Renal cortical epithelial cell (primary cell): ENCODE measurements at places on chromosomes 16 and 17. TPM values are rescaled to one million over a fixed set of nuclear protein-coding genes. Genes with fewer than 3 reads are reported as not detected.

Gene CTF1
- total RNA-seq = 2.1 and 4.7 TPM in 2 replicates

Gene HEATR3
- total RNA-seq = 21.5 and 46.4 TPM in 2 replicates

Gene VASN
- 10.6 and 47.0 TPM in 2 replicates for total RNA-seq

Gene LRRC46
- 0.45 TPM in 1 of 2 replicates, not detected in the other for total RNA-seq

Gene SULT1A2
- 0.45 TPM in 1 of 2 replicates, not detected in the other for total RNA-seq

Gene SHISA6
- total RNA-seq = not detected in 2 replicates

Gene EPOP
- total RNA-seq = 2.1 and 2.6 TPM in 2 replicates

Gene FBXL19
- 25.7 and 34.3 TPM in 2 replicates for total RNA-seq

GRCh38 chr16:70302745-70303144 is 3.8 kb downstream of the DDX19B start:
- DNase-seq = no peak

DNA sequence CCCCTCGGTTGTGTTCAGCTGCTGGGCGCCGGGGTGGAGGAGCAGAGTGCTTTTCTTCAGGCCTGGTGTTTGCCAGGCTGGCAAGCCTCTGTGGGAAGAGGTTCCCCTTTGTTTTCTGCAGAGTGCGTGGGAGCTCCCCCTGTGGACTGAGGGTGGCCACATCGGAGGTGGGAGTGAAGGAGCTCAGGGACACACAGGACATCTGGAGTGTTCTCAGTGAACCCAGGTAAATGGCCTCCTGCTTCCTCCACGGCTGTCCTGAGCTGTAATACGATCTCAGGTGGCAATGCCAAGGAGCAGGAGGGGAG is 39.2 kb upstream of the IRF8 start:
- no peak for DNase-seq

- peak; percentile 29 for DNase-seq
These were observed 470 bp downstream of the MLYCD start for GRCh38 chr16:83899272-83899897.

DNA sequence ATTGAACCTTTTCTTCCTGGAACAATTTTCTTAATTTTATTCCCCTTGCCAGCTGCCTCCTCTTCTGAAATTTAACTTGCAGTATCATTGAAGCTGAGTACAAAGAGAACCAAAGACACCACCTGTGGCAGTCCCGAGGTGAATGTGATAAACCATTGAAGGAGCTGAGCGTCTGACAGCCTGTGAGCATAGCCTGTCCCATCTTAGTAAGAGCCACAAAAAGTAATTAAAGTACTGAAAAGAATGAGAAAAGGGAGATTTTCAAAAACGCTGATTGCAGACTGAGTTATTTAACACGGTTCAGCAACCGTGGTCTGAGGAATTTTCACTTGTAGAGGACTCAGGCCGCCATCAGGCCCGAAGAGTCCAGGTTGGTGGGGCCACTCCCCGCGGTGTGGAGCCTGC is 27.2 kb upstream of the ST6GALNAC1 start:
- no peak for DNase-seq

GRCh38 chr17:51228161-51228560 is 31.7 kb downstream of the MBTD1 start:
- DNase-seq = peak; percentile 19

DNA sequence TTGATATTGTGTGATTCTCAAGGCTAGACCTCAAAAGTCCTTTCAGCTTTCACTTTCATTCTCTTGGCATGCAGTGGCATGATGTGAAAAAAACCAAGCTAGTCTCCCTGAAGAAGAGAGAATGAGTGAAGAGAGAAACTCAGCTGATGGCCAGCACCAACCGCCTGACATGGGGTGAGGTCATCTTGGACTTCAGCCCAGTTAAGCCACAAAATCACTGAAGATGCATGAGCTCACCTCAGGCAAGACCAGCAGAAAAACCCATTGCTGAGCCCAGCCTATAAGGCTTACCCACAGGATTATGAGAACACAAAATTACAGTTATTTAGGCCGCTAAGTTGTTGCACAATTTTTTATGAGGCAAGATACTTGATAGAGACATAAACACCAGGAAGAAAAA is 496.5 kb downstream of the TOX3 start:
- DNase-seq = peak; percentile 85

DNA sequence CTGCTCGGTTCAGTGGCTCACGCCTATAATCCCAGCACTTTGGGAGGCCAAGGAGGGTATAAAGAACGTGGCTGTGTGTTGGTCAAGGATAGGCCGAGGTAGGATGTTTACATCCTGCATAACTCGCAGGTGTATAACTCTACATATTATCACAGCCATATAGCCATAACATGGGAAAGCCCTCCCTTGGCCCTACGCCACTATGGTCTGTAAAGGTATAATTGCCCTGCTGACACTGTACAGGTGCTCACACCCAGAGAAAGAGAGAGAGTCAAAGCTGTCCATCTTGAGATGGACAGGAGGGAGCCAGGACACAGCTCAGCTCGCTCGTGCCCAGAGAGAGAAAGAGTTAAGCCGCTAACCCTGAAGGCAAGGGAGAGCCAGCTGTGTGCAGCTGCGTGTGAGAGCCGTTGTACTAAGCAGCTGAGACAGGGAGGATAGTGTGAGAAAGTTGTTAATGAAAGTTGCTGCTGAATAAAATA is 30.4 kb upstream of the DHX8 start:
- no peak for DNase-seq

DNA sequence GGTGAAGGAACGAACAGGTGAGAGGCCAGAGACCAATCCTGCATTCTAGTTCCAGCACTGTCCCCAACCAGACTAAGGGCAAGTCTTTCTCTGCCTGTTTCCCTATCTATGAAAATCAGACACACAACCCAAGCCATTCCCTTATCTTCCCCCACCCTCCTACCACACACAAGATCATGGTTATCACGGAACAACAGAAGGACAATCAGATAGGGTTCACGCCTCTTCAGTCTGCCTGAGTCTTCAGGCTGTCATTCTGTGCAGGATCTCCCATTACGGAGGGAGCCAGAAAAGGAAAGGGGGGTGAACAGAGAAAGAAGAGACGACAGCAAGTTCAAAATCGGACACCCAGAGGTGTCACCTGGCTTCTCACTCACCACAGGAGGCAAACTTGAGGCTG is 11.1 kb downstream of the TLE7 start:
- DNase-seq = no peak

GRCh38 chr16:24188021-24188542 is 68.1 kb upstream of the CACNG3 start:
- DNase-seq = no peak

DNA sequence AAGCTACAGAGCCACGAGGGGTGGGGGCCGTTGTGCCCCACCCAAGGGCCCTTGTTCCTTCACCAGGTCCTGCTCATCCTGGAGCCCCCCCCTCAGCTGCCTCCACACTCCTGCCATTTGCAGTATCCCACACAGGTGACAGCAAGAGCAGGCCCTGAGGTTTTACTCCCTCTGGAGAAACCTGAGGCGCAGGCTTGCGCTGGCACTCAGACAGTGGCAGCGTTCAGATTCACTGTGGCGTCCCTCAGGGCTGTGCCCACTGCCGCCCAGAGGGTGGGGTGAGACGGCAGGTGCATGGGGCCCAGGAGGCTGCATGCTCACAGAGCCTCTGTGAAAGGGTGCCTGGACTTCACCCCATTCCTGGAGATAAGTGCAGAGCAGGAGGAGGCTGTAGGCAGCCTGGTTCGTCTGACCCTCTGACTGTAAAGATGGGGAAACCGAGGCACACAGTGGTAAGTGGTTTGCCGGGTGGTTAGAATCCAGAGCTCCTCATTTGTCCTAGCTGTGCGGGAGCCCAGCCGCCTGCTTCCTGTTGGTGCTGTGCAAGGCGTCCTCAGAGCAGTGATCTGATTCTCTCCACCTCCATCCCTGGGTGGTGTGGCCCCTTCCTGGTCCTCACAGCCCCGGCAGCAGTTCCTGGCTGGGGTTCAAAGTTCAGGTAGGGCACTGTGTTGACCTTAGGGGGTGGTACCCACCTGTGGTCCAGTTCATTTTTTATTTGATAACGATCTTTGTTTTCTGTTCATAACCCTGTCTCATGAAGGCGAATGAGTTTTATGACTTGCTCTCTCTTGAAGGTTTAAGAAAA is 1.6 kb downstream of the SPIRE2 start:
- DNase-seq = no peak

- no peak for DNase-seq
These were observed 9.7 kb downstream of the PRR29 start for GRCh38 chr17:64007838-64008282.

DNA sequence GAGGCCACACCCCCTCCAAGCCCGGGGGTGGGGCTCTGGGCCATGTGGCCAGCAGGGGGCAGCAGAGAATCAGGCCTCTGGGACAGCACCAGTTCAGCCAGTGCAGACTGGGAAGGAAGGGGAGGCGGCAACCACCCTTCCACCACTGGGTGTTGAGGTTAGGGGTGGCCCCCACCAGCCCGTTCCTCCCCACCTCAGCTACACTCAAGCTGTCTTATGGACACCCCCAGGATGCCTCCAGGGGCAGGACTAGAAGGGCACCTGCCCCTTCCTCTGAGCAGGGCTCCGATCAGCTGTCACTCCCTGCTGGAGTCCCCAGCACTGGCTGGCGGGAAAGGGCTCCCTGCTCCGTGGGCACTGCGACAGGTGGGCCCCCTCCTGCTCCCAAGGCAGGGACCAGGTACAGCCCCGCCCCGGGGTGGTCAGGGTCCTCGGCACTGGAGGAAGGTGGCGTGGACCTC is 21.8 kb downstream of the KATNB1 start:
- DNase-seq = peak; percentile 44

DNA sequence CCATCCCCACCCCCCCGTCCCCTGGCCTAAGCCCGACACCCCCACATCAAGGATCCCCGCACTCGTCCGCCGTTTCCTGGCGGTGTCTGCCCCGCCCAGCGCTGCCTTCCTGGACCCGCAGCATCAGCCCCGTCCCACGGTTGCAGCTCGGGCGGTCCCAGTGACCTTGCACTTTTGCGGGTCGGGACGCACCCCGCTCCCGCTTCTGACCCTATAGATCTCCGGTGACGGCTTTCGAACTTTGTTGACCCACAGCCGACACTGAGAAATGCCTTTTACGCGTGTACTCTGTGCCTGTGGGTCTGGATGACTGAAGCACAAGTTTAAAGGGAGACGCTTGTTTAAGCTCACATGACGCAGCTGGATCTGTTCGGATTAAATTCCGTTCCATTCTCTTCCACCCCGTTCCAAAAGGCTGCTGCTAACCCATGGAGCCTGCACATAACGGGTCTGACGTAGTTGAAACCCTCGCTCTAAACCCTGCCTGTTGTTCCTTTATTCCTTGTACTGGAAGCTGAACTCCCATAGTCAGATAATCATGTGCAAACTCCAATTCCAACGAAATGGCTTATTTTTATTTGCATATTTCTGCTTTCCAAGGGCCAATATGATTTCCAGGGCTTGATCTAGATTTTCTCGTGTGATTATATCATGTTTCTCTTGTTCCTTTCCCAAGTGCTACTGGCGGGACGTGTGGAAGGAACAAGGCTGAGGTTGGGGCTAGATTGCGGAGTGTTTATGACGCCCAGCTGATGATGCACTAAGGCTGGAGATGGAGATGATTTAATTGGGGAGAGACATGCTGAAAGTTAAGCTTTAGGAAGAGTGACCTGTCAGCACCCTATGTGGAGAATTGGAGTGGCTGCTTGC is 834 bp downstream of the FLYWCH1 start:
- peak; percentile 63 for DNase-seq

DNA sequence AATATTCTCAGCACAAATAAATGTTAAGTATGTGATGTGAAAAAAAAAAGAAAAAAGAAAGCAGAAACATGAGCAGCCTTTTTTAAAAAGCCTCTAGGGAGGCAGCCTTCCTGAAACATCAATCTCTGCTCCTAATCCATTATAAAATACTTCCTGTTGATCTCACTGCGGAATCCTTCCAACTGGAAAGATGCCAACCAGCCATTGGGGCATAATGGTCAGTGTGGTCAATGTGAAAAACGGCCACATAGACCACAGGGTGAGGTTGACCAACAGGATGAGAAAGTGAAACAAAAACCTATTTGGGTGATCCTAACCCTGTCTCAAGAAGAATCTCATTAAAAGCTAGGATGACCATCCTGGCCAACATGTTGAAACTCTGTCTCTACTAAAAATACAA is 26.1 kb upstream of the ABCA8 start:
- peak; percentile 91 for DNase-seq

GRCh38 chr16:29784157-29784556 is 6.1 kb downstream of the ZG16 start:
- DNase-seq = no peak

GRCh38 chr17:63516910-63517824 is 6.0 kb upstream of the KCNH6 start:
- peak; percentile 95 for DNase-seq

DNA sequence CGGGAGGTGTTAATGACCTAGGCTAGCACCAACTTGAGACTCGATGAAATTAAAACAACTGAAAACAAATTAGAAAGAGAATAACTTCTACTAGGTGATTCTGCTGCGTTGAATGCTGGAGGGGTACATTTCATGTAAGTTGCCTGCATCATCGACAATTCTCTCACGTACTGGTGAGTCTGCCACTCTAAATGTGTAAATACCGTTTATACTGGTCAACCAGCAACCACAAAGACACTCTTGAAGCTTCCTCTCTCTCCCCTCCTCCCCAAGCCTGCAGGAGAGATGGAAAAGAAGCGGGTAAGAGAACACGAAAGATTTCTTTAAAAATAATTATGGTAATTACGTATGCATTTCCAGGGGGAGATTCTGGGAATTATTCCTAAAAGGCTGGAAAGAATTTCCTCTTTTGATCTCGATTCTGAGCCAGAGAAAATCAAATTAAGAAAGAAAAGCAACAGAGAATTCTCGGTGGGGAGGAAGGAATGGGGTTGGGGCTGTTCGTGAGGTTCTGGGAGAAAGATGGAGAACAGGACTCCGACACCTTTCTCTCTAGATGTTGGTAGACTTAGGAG is 68.6 kb upstream of the MRTFB start:
- no peak for DNase-seq

DNA sequence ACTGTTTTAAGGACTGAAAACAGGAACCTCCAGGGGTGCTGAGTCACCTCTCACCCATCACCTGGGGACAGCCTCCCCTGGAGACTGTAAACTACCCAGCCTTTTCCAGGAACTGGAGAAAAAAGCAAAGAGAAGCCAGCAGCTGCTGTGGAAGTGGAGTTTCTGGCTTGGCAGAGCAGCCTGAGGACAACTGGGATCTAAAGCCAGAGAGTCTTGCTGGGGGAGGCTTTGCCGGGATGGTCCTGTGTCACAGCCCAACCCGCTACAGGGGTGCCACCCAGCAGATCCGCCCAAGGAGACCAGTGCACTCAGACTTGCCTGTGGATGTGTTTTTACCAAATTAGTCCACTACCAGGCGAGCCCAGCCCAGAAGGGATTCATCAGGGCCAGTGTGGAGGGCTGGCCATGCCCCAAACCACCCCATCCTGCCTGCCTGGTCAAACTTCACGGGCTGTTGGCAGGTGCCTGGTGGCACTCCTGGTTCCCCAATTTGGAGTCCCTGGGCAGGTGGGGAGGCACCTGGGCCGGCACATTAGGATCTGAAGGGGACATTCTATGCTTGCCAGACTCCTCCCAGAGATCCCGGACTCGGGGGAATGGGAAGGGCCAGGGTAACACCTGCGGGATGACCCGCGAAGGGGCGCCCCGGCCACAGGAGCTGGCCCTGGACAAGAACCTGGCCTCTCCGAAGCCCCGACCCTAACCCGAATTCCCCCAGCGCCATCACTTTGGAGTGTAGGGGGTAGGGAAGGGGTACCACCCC is 771 bp downstream of the MSRB1 start:
- DNase-seq = peak; percentile 79
